Activated CD4-positive, alpha-beta T cell treated with anti-CD3 and anti-CD28 coated beads, Interleukin-10, Interleukin-2, amounts not matched to agents 100 ng/mL and 50 ng/mL, durations not matched to agents 16 hours and 8 hours (primary cell): ENCODE measurements at places on chromosomes 4 and X.

DNA sequence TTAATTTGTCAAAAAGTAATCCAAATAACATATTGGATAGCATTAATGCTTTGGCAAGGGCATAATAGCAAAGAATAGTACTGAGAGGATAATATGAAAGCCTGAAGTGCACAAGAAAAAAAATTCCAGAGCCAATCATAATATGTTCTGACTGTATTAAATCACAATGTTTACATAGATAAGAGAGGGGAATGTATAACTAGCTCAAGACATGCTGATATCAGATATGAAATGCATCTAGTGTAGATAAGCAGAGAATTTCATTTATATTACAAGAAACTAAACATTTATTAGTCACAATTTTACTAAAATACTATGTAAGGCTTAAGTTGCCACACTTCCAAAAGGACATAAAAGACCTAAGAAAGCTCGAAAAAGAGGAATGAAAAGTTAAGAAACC, 193.3 kb downstream of the BANK1 start:
- no peak for DNase-seq

- peak; percentile 88 for DNase-seq
Observed at GRCh38 chr4:879729-880077, 52.4 kb downstream of the GAK start.

GRCh38 chrX:124127496-124127895, 166.0 kb downstream of the STAG2 start:
- DNase-seq = no peak

GRCh38 chrX:33307911-33308354, 96.6 kb upstream of the DMD start:
- no peak for DNase-seq

DNA sequence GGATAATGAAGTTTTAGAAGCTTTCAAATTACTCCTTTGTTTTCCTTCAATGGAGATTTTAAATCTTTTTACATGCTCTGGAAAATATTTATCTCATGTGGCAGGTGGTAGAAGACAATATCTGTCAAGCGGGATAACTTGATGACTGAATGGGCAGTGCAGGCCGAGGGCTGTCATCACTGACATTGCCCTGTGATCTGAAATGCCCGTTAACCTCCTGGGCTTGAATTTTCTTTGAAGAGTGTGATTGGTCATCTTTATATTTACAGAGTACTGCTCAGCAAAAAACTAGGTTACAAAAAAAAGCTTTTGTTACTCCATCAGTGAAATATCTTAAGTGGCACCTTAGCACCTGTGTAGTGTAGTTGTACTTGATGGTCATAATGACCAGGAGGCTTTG, 147.5 kb downstream of the GATB start:
- no peak for DNase-seq

- DNase-seq = no peak
Observed at GRCh38 chrX:13250826-13251580, 68.8 kb downstream of the ATXN3L start.

DNA sequence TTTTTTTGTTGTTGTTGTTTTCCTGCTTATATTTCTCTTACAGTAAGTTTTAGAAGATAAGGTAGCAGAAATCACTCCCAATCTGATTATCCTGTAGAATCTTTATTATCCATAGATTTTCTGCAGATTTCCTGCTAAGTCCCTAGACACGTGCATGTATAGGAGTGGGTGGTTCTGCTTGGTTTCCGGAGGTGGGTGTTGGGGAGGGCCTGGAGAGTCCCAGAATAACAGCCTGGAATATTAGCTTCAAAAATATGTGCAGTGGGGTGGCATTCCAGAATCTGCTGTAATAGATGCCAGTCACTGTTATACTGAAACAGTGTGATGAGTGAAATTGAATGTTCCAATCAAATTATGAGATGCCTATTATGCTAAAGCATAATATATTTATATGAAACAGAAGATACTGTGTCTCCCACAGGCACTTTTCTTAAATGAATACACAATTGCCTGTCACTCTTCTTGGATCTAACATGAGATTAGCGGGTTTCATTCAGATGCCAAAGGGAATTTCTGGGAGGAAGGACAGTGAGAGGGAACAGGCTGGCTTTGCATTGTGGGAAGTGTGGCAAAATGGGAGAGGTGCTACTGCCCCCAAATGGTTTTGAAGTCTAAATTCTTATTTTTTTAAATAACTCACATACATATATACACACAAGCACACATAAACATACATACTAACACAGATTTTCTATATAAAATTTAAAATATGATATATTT, 37.6 kb downstream of the C4orf50 start:
- DNase-seq = no peak

DNA sequence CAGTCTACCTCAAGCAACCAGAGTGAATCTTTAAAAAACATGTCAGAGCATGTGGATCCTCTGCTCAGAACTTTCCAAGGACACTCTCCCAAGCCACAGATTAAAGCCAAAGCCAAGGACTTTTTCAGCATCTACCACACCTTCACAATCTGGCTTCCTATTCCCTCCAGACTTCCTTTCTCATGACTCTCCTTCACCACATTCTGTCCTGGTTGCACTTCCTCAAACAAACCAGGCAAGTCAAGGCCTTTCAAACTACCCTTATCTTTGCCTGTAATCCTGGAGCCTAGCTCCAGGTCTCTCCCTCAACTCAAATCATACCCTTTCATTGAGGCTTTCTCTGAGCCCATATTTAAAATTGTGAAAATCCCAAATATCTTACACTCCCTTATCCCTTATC, 191.6 kb upstream of the GALNTL6 start:
- no peak for DNase-seq

DNA sequence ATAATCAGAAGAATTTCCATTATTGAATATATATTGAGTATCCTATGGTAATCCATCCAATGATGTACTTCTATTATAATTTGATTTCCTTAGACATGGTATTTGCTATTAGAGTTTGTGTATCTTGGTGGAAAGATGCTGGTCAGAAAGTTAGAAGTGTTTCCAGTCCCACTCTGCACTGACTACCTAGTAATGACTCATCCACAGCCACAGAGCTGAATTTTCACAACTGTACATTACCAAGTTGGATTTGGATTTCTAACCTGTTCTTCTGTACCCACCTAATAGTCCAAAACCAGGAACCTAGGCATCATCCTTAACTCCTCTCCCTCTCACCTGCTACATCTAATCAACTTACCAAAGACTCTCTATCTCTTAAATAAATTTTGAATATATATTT, 145.4 kb downstream of the REELD1 start:
- no peak for DNase-seq

- DNase-seq = no peak
Observed at GRCh38 chr4:116015549-116015948, 902.1 kb upstream of the NDST4 start.

DNA sequence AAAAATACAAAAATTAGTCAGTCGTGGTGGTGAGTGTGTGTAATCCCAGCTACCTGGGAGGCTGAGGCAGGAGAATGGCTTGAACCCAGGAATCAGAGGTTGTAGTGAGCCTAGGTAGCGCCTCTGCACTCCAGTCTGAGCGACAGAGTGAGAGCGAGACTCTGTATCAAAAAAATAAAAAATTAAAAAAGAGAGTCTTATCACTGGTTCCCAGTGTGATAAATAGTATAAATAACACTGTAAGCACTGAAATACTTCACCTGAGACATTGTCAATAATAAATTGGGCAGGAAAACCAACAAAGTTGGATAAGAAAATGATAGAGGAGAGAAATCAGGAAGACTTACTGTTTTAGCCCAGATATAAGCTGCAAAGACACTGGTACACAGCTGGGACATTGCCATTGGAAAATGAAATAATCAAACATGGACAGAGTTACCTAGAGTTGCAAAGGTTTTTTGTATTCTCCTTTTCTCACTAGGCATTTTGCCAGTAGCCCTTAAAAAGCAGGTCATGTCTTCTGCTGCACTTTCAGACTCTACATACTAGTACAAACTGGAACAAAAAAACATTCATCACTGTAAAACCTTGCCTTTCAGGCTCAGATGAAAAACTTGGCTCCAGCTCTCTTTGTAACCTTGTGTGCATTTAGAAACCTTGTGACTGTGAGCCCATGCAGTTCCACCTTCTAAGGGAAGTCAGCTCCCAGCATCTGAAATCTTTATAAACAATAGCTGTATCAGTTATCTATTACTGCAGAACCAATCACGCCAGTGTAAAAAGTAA, 55.0 kb upstream of the PPP1R2C start:
- no peak for DNase-seq

DNA sequence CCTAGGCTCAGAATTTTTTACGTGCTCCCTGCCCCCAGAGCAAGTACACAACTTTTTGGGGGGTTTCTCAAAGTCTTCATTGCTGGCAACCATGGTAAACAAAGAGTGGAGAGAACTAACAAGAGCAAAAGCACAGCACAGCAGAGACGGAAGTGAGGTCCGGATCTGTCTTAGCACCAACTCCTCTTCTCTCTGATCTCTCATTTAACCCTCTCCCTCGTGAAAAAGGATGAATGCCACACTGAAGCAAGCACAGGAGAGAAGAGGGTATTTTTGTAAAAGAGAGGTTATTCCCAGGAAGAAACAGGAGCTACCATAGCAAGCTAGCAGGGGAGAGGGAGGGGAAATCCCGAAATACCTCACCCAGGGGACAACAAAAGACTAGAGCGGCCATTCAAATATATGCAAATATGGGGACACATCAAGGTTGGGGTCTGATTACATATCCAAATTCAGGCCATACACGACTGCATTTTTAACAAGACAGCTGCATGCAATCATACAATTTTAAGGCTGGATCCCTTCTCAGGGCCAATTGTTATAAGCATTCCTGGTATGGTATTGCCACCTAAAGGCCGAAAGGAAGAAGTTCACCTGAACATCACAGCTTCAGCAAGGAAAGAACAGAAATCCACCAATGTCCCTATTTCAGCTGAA, 46.6 kb downstream of the CD40LG start:
- DNase-seq = peak; percentile 75

- DNase-seq = no peak
Observed at GRCh38 chr4:1813231-1813630, 20.1 kb downstream of the FGFR3 start.

- peak; percentile 4 for DNase-seq
Observed at GRCh38 chr4:105426187-105426897, 47.5 kb downstream of the PPA2 start.

DNA sequence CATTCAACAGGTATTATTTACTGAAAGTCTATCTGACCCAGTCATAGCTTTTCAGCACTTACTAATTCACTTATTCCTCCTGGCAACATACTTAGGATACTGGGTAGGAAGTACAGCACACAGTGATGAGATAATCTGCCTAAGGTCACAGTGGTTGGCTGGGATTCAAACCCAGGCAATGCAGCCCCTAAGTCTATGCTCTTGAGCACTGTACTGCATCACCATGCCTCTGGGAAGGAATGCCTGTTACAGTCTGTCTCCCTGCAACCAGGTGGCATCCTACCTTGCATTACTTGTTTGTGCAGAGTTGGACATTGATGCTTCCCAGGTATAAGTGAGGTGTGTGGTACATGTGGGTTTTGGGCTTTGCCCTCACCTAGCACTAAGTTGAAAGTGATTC, 21.5 kb upstream of the LRAT start:
- DNase-seq = no peak

DNA sequence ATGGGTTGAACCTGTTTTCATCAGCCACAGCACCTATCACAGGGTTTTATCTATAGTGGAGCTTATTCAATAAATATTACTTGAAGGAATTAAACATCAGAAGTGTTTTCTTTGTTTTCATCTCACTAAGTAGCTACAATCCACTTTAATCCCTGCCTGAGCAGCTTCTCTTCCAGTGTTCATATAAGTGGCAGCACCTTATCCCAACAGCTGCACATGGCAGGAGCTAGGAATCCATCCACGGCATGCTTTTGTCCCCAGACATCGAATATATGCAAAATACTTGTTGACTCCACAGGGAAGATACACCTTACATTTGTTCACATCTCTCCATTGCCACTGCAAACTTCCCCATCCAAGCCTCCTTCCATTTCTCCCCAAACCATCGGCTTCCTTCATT, 549.8 kb upstream of the FAM241A start:
- DNase-seq = no peak

GRCh38 chrX:20906571-20906970, 467.6 kb upstream of the CNKSR2 start:
- DNase-seq = no peak

DNA sequence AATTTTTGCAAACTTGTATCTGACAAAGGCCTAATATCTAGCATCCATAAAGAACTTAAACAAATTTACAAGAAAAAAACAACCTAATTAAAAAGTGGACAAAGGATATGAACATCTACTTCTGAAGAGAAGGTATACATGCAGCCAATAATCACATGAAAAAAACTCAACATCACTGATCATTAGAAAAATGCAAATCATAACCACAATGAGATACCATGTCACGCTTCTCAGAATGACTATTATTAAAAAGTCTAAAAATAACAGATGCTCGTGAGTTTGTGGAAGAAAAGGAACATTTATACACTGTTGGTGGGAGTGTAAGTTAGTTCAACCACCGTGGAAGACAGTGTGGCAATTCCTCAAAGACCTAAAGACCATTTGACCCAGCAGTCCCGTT, 24.0 kb downstream of the CEP44 start:
- no peak for DNase-seq

DNA sequence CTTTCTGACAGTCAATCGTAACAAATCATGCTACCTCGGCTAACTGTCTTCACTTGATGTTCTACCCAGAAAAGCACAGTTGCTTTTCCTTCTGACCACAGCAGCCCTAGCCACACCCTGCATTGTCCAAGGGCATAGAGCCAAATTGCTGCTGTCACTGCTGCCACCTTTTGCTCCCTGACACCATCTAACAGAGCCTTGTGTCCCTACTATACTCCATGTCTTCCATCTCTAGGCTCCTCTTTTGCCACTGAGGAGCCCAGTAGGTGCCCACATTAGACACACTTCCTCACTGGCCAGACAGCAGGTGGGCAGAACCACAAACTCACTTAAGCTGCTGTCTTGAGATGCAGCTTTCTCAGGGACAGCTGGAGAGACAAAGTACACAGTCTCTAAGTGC, 91.4 kb downstream of the ANXA3 start:
- DNase-seq = no peak

DNA sequence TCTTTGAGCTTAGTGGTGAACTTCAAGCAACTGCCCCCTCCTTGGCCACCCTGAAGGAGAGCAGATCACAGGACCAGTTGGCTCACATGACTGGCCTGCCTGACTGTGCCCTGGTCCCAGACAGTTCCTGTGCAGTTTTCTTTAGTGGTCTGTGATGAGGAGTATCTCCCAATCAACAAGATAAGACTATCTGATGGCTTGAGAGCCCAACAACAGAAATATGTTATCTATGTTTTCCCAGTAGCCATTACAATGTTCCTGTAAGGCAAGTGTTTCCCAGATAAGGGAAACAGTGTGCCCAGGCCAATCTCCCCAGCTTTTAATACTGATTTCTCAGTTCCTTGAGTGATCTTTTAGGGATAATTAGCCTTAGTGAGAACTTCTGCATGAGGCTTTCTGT, 14.2 kb upstream of the TIMM8A start:
- no peak for DNase-seq

DNA sequence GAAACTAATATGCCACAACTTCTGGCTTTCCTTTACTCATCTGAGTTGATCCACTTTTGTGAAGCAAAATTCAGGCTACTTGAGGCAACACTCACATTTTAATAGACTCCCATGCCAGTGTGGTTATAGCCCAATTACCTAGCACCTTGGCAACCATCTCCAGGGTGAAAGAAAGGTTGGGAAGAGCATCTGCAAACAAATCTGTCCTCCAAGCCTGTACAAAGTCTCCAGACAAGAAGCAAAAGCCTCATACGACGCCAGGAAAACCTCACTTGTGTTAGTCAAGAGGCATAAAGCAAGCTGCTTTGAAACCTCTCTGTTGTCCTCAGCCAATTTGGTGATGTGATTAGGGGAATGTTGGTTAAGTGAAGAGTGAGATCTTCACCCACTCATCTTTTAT, 246.6 kb downstream of the THOC2 start:
- DNase-seq = no peak
